ENCODE measurements at places on chromosomes 16 and 17.

DNA sequence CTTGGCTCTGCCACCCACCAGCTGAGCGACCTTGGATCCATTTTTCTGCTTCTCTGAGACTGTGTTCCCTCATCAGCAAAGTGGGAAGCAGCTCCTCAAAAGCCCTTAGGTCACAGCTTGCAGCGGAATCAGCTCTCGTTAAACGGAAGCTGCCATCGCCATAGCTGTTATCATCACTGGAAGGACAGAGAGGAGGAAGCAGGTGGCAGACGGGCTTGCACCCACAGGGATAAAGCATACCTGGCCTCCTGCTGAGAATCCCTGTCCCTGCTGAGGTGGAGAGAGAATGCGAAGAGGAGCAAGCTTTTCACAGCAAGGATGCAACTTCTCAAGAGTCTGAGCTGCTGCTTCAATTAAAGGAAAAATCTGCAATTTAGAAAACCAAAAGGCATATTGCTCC is 106.6 kb downstream of the CLEC16A start:
- no peak for DNase-seq

- DNase-seq, result no peak
Observed at GRCh38 chr17:15648386-15648785, 28.9 kb upstream of the FBXW10B start.

DNA sequence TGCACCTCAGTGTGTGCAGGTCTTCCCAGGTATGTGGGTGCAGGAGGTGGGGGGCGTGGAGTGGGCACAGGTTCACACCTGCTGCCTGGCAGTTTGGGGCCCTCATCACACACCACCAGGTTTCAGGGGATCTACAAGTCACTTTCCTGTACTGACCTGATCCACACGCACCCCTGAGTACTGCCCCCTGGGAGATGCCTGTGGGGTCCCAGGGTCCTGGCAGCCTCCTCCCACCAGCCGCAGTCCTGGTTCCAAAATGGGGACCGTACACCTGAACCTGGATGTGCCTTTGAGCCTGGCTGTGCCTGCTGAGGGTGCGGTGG is 25.9 kb downstream of the RNF213 start:
- no peak for DNase-seq

GRCh38 chr16:87535855-87536794 is 43.3 kb upstream of the ZCCHC14 start:
- no peak for DNase-seq

DNA sequence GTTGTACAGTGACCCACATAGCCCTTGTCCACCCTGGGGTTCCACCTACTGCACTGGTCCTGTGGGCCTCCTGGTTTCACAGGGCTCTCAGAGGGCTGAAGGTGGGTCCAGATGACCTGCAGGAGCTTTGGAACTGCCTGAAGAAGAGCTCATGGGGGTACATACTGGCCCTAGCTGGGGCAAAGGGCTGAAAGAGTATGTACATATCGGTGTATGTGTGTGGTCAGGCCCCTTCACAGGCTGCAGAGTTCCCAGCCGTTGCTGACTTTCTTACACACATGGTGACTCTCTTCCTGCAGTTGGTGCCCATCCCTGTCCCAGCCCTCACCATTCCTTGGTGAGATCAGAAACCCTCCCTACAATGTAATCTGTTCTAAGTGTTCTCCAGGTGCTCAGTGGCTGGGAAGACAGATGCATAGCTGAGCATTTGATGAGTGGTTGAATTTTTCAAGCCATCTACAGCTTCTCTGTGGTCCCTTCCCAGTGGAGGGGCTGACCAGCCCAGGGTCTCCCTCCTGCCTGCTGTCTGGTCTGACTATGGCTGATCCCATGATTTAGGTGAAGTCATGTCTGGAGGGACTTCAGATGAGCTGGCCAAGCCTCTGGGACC is 2.4 kb upstream of the NFATC3 start:
- no peak for DNase-seq

- DNase-seq, result no peak
Observed at GRCh38 chr16:55257966-55258613, 65.9 kb upstream of the IRX6 start.

All from Panc1 (cell line).